ENCODE measurements at places on chromosomes 7 and 10.

- DNase-seq: no peak
Measured at GRCh38 chr7:121366852-121367431, 29.2 kb downstream of the FAM3C start.

- DNase-seq: no peak
Measured at GRCh38 chr10:7133278-7133677, 277.6 kb downstream of the SFMBT2 start.

DNA sequence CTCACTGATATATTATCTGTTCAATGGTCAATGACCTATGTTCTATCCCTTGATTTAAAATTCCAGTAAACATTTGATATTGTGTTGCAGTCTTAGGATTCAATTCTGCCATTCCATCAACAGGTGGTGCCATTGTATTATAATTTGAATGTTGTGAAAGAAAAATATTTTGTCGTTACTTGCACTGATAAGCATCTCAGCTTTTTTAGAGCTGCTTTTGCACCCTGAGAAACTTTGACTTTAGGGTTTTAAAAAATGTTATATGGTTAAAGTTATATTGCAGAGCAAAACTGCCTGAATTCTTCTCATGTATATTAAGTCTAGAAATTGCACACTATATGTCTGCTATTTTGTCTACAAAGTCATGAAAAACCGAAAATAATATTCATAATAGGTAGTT lies 18.8 kb upstream of the MINDY3 start:
- DNase-seq: no peak

- DNase-seq: no peak
Measured at GRCh38 chr10:74671716-74672115, 154.7 kb upstream of the KAT6B start.

- no peak for DNase-seq
Measured at GRCh38 chr10:119933179-119933578, 40.6 kb downstream of the SEC23IP start.

DNA sequence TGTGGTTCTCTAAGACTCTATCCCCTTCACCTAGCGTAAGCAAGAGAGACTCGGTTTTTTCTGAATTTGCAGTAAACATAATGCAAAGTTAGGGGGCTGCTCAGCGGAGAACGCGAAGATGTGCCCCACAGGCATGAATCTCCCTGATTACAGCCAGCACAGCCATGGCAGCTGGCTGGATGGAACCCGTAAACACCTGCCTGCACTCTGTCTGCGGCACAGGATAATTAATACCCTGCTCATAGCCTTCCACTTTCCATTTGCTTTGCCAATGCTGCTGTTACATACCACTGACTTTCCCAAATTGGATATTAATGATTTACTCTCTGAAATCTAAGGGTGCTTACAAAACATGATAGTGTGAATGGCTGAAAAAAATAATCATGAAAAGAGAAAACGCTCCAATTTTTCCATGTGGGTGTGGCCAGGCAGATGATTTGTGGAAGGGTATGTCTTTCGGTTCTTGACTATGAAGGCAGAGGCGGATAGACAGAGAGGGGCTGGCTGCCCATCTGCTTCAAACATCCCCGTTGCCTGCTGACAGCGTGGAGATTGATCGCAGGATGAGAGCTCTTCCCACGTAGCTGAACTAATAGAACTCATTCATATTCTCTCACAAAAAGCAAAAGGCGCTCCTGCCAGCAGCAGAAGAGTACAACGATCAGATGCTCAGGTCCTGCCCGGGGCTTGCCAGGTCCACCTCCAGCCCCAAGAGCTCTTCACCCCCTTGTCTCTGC lies 193.2 kb upstream of the GHITM start:
- no peak for DNase-seq

GRCh38 chr7:74365322-74366022 lies 76.3 kb downstream of the CLIP2 start:
- DNase-seq: peak; percentile 28

DNA sequence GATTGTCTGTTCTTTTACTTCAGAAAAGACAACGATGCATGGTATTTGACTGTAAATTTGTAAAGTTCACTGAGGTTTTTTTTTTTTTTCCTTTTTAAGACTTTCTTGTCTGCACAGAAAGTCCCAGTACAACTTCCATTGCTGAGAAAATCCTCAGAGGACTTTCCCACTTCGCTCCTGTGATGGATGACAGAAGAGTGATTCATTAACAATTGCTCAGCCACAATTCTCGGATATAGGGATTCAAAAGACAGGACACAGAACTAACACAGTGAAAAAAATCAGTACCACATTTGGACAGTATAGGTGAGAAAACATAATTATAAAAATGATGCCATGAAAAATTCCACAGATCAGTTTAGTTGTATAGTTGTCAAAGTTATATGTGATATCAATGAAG lies 48.0 kb downstream of the SEC23IP start:
- no peak for DNase-seq

DNA sequence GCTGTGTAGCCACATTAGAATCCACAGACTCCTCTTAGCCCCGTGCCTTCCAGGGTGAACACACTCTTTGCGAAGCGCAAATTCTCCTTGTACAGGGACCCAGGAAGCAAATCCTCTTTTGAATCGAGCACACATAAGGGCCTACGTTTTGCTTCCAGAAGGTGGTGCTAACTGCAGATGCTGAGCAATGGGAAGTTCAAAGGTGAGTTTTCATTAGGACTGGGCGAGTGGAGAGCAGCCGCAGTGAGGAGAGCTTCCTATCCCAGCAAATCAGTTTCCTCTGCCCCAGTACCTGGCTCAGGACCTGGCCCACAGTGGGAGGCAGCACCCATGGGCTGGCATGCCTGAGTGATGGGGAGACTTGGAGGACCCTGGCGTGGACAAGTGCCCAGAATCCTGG lies 23.5 kb upstream of the GPR26 start:
- DNase-seq: no peak

GRCh38 chr7:129502708-129503685 lies 666 bp downstream of the SMKR1 start:
- no peak for DNase-seq

DNA sequence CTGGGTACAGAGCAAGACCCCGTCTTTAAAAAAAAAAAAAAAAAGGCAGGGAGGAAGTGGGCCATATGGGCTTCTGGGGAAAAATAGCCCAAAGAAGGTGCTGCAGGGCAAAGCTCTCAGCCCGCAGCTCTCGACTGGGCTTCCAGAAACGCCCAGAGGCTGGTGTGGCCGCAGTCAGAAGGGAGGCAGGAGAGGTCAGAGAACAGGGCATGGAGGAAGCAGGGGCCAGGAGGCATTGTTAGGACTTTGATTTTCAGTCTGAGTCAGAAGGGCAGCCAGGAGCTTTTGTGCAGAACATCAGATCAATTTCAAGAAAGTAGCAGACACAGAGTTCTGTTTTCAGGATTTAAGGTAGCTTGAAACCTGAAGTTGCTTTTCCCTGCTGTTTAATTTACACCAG lies 35.3 kb upstream of the CYTH3 start:
- DNase-seq: no peak

DNA sequence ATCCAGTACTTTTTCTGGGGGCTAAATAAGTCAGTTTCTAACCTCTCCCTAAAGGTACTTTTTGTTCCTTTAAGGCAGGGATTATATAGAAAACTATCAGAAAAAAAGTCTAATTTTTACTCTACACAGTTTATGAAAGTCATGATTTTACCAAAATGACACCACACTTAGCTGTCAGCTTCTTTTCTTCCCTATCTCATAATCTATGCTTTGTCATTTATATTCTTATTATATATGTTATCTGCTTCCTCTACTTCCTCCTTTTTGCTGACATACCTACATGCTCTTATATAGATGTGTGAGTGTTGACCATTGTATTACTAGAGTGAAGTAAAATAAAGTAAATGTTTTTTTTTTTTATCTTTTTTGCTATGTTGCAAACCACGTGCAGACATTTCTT lies 203.9 kb upstream of the CHRM2 start:
- DNase-seq: no peak

GRCh38 chr7:20798081-20798693 lies 11.5 kb upstream of the SP8 start:
- peak; percentile 54 for DNase-seq

DNA sequence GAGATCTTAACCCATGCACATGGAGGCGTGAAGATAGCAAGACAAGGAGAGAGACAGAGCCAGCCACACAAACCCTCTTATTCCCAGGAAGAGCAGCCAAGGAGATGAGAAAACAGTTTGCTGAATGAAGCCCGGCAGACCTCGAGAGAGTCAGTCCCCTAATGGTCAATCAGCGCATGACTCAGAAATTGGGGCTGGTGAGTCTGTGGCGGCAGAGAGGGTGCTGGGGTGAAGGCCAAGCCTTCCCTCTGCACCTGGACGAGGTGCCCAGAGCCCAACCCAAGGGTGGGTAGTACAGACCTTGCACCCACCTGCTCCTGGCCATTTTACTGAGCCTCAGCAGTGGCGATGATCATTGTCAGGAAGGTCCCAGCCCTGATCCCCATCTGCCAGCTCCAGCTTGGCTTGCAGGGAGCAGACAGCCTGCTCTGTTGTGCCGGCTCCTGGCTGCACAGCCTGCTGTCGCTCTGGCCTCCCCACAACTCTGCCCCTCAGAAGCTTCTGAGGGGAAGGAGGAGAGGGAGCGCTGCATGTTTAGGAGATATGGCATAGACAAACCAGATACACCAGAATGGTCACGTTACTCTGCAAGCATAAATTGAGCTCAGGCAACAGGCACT lies 256.6 kb downstream of the RPS24 start:
- DNase-seq: no peak

DNA sequence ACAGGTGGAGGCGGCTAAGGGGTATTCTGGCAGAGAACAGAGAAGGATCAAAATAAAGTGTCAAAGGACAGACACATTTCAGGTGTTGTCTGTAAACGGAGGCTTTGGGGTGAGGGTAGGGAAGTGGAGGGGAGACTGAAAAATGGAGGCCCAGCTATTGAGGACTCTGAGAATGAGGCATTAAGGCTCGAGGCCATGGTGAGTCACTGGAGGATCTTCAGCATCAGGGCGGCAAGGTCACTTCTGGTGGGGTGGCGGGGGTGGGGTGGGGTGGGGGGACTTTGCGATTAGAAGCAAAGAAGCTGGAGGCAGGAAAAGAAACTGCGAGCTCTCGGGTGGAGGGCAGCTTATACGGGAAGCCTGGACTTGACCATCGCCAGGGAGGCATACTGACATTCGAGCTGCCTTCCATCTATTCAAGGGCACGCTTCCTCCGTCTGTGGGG lies 58.4 kb upstream of the PCGF5 start:
- DNase-seq: no peak

GRCh38 chr10:78178940-78179339 lies 145.3 kb downstream of the RPS24 start:
- DNase-seq: no peak

- no peak for DNase-seq
Measured at GRCh38 chr7:158836692-158837091, 7.4 kb upstream of the ESYT2 start.

- DNase-seq: no peak
Measured at GRCh38 chr10:131003455-131003854, 308.1 kb downstream of the TCERG1L start.

- no peak for DNase-seq
Measured at GRCh38 chr10:63206997-63207811, 74.1 kb downstream of the NRBF2 start.

DNA sequence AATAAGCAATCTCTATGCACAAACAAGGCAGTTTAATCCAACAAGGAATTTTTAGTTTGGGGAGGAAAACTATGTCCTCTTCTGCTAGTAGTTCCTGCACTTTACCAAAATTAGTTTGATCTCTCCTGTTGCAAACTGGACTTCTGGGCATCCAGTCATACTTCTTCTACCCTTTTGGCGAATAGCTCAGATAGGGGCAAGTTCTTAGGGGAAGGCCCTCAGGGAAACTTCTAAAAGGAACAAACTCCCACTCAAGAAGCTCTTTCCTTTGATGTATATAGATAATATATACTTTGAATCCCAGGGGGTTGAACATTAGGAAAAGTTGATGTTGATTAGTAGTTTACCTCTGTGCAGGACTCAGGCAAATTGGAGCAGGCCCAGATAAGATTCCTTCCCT lies 21.5 kb upstream of the PPP1R17 start:
- no peak for DNase-seq

GRCh38 chr10:25159591-25159990 lies 15.2 kb upstream of the GPR158 start:
- DNase-seq: no peak

DNA sequence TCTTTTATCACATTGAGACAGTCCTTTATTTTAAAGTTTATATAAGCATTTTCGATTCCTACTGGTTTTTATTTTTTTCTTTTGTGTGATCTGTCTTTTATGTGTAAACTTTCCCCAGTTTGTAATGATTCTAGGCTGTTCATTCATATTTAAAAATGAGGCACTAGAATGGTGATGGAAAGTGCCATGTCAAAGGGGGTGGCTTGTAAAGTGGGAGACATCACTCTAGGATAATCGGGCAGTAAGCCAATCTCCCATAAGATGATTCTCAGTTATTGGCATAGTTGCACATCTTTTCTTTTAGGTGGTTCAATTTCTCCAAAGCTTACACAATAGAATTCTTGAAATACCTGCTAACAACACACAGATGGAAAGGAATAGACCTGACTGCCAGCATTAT lies 90.4 kb downstream of the ABCA13 start:
- DNase-seq: no peak

DNA sequence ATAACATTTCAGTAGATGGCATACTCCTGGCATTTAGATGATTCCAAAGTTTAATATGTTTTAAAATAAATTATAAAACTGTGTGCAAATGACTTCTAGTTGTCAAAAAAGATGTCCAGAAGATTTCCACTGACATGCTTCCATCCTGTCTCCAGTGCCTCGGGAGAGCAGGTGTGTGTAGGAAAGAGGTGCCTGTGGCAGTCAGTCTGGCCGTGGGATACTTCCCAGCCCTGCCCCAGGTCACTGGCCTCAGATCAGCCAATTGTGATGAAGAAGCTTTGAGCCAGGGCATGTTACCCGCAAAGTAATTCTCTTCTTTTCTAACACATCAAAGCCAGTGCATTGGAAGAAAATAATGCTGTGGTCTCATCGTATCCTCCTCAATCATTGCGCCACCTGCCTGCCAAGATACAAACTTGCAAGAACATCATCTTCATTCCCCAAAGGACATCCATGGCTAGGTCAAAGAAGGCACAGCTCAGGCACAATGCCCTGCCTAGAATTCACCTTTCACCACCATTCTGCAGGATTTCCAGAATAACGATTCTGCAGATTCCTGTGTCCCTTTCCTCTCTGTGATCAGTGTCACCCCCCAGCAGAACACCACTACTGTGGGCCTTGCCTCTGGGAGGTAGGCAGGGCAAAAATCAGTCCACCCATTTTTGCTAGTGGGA lies 6.3 kb upstream of the KCNMA1 start:
- peak; percentile 49 for DNase-seq

GRCh38 chr7:232410-233248 lies 40.3 kb downstream of the FAM20C start:
- DNase-seq: no peak
